ENCODE measurements at places on chromosomes 1 and 21.

DNA sequence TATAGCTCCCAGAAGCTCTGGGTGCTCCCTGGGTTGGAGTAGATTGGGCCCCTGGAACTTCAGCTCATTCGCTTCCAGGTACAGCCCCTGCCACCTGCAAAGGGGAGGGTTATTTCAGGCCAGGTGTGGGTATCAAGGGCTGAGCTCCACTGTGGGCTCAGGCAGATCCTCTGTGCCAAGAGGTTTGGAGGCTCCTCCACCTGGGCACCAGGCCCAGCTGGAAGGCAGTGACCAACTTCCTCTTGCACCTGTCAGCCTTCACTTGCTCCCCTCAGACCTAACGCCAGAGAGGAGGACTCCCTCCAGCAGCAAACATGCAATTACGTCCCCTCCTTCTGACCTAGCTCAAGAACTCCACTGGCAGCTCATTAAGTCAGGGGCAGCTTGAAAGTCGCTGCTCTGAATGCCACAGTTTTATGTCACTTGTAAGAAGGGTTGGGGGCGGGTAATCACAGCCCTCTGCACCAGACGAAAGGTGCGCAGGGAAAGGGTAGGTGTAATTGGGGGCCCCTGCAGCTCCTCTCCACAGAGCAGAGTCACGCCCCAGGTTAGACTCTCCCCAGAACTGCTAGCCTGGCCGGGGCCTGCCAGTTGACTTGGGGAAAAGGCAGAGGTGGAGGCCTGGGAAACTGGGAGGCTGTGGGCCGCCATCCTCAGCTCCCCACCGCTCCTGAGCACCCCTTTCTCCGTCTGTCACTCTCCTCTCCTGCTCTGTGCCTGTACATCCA is 125.0 kb upstream of the TMPRSS2 start:
- DNase-seq, result no peak

DNA sequence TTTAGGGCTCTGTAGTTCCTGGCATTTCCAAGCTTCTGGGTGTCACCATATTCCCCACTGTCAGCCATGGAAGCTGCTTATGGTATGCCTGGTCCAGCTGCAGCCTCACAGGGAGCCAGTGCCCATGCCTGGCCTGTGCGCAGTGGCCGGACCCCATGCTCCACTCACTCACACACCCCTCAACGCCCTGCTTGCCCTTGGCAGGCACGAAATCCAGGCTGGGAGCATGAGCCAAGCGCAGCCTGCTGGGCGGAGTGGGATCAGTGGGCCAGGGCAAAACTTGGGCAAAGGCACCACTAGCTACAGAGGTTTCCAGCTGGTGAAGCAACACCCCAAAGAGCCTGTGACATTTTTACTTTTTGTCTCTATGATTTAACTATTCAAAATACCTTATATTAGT is 520.4 kb downstream of the RWDD3 start:
- no peak for DNase-seq

DNA sequence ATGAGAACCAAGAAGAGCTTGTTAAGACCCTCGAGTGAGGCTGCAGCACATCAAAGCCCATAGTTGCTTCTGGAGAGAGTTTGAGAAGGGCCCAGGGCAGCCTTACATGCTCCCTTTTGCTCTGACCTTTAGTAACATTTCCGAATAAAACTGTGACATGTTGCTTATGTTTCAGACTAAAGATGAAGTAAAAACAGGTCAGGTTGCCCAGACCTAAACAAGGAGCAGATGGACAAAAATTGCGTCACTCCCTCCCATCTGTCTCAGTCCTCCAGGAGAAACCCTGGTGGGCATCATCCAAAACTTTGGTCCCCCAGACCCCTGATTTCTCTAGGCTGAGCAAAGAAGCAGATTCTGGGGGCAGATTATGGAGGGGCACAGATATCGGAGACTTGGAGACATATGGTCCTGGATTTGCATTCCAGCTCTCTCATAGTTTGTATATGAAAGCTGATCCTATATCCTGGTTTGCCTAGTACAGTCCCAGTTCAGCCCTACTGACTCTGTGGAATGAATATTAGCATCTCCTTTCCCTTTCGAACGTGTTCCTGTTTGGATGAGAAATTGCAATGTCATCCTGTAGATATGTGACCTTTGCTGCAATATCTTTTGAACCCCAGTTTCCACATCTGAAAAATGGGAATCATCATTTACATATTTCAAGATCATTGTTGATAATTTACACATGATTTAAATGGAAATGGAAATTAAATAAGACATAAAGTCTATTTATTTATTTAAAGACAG is 304.9 kb upstream of the USP24 start:
- DNase-seq, result no peak

GRCh38 chr1:113677250-113678158 is 81.8 kb downstream of the PHTF1 start:
- DNase-seq, result no peak
